ENCODE measurements at places on chromosomes 7 and 10.
A peak's percentile ranks its signal among the peaks of the same experiment; 100 is the strongest.

- peak; percentile 29 for DNase-seq
Measured at GRCh38 chr10:63671317-63671937, 150.2 kb downstream of the REEP3 start.

GRCh38 chr7:2771274-2771731 lies 72.8 kb downstream of the GNA12 start:
- no peak for DNase-seq

DNA sequence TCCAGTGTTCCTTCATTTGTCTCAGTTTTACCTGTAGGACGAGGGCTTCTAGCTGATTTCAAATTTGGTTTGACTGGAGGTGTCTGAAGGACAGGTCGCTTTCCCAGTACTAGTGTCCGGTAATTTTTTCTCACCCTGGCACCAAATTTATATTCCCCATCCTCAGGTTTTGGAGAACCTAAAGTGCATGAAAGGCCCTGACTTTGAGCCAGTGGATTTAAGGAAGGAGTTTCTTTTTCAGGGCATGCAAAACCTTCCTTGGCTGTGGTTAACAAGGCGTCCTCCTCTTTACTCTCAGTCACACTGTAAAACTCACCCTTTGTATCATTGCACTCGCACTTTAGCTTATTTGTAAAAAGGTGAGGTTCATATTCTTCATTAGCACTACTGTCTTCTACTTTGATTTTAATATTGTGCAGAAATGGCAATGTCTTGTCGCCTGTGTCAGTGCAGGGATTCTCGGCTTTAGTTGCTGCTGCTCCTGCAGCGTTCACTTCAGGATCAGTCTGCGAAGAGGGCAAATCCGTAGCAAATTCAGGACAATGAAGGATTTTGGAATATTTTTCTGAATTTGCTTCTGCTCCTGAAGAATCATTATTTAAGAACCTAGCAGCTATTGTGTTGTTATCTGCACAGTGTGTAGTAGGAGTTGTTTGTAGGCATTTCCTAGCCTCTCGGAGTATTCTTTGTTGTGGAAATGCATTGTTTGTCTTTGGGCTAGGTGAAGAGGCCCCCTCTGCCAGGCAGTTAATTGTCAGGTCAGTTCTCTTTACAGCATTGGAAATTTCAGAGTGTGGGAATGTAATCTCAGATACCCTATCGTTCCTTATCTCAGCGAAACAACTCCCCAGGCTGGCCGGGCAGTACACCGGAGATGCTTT lies 9.9 kb downstream of the SKIDA1 start:
- no peak for DNase-seq

GRCh38 chr10:14653271-14654161 lies 121.2 kb downstream of the FAM107B start:
- no peak for DNase-seq

GRCh38 chr7:24378871-24379616 lies 95.1 kb downstream of the NPY start:
- no peak for DNase-seq

GRCh38 chr10:84200537-84201243 lies 6.4 kb downstream of the CDHR1 start:
- DNase-seq = no peak

- DNase-seq = peak; percentile 33
Measured at GRCh38 chr7:95472581-95473161, 13.1 kb upstream of the ASB4 start.

- no peak for DNase-seq
Measured at GRCh38 chr7:81714306-81714705, 55.5 kb downstream of the HGF start.

DNA sequence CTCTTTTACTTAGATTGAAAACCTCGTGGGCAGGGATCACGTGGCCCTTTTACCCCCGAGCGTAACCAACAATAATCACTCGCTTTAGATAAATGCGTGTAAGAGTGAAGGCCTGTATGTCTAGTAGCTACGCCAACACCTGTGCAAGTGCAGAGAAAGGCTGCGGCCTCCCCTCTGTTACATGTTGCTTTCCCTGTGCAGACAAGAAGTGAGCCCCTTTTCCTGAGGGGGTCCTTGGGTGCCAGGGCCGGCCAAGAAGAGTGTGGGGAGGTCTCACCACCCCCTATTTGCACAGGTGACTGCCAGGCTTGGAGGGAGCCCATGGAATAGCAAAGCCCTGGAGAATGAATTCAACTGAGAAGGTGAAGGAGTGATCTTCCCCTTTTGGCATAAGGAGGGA lies 35.6 kb upstream of the CNPY1 start:
- DNase-seq = no peak

DNA sequence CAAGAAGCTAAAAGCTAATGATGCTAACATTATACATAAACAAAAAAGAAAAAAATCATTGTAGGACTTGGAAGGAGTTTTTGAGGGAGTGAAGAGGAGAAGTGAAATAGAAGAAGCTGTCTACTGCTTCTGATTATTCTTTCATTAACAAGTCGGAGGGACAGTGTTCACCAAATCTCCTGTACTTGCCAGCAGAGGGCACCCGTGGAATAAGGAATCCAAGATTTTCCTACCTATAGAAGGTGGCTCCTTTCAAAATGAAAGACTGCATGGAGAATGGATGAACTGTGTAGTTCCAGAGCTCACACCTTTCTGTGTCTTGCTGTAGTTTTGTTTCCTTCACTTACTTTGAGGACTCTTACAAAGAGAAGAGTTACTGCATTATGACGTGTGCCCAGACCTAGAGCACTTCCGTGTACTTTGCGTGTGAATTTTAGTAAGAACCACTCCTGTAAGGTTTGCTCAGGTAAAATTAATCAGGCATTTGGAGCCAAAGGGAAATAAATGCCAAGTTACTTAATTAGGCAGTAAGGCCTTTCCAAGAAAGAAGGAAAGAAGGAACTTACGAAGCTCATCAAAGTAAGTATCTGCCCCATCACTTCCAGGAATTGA lies 145.1 kb downstream of the SEMA3D start:
- DNase-seq = peak; percentile 66
